ENCODE measurements at places on chromosomes 16 and 17. TPM values are rescaled to one million over a fixed set of nuclear protein-coding genes. Genes with fewer than 3 reads are reported as not detected.

GRIN2C gene
- 2.1 TPM for total RNA-seq

HBZ gene
- 1.0 TPM for total RNA-seq

RAC3 gene
- total RNA-seq, result 8.4 TPM

RAB40C gene
- 5.7 TPM for total RNA-seq

ABCA3 gene
- total RNA-seq, result 8.4 TPM

OR1A1 gene
- total RNA-seq, result not detected

ZG16 gene
- total RNA-seq, result not detected

CDH5 gene
- total RNA-seq, result 42.8 TPM

SDR42E1 gene
- total RNA-seq, result 0.52 TPM

KRT39 gene
- total RNA-seq, result 3.1 TPM

SLC16A5 gene
- 4.2 TPM for total RNA-seq

ABCA6 gene
- 31.8 TPM for total RNA-seq

MYH3 gene
- 6,986 TPM for total RNA-seq

FKBP10 gene
- total RNA-seq, result 76.2 TPM

CCL4L2 gene
- total RNA-seq, result 1.6 TPM

SALL1 gene
- total RNA-seq, result not detected

CMTM4 gene
- total RNA-seq, result 10.4 TPM

BAHCC1 gene
- 8.4 TPM for total RNA-seq

CRISPLD2 gene
- 7.3 TPM for total RNA-seq

GNGT2 gene
- 2.1 TPM for total RNA-seq

FN3K gene
- 4.7 TPM for total RNA-seq

NPIPA5 gene
- 4.2 TPM for total RNA-seq

FA2H gene
- total RNA-seq, result not detected

ABCC3 gene
- total RNA-seq, result 1.0 TPM

ITGAL gene
- total RNA-seq, result 4.2 TPM

MEOX1 gene
- 12.5 TPM for total RNA-seq

LLGL2 gene
- 4.7 TPM for total RNA-seq

CHST4 gene
- not detected for total RNA-seq

HP gene
- total RNA-seq, result 11.5 TPM
